ENCODE measurements at places on chromosomes 6 and 20. TPM values are rescaled to one million over a fixed set of nuclear protein-coding genes. Genes with fewer than 3 reads are reported as not detected.

The MICB gene
- 0.26 TPM for total RNA-seq

The HMGCLL1 gene
- total RNA-seq = 0.23 TPM

The RGS17 gene
- 0.34 TPM for total RNA-seq

The PLCB1 gene
- 3.9 TPM for total RNA-seq

The HSPA12B gene
- 8.7 TPM for total RNA-seq

The RSPH4A gene
- not detected for total RNA-seq

The C6orf15 gene
- 10.9 TPM for total RNA-seq

The FLRT3 gene
- 36.6 TPM for total RNA-seq

- no peak overlapping the region for H3K27ac ChIP-seq
- DNase-seq = no peak
- no peaks in the 10 kb centered on the region for H3K36me3 ChIP-seq
- peaks cover 7% of the 10 kb centered on the region for H3K4me1 ChIP-seq
These were observed 276.7 kb downstream of the FARS2 start for GRCh38 chr6:5537967-5538366.

GRCh38 chr6:3296078-3296477 lies 37.3 kb downstream of the PSMG4 start:
- H3K27ac ChIP-seq = no peak overlapping the region
- H3K4me1 ChIP-seq = no peaks in the 10 kb centered on the region
- no peak overlapping the region for H3K4me3 ChIP-seq
- peak; percentile 32 for DNase-seq
- peaks cover 32% of the 10 kb centered on the region for H3K36me3 ChIP-seq

DNA sequence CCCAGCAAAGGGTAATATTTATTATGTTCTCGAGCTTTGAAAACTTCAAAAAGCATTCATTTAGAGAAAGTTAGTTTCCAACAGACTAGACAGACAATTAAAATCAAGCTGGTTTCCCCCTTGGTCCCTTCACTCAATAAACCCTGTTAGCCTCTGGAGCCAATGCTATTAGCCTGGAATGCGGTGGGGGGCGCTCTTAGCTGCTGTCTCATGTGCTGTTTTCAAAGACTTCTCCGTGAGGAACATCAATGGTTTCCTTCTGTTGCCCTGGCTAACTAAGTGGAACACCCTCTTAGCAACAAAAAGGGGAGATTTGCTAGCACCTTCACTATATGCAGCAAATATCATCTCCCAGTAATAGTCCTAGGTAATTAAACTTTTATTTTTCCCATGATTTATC lies 86.4 kb downstream of the LY86 start:
- H3K4me1 ChIP-seq = peaks cover 31% of the 10 kb centered on the region
- DNase-seq = no peak
- no peak overlapping the region for H3K4me3 ChIP-seq

GRCh38 chr20:26208296-26209091 lies 511.8 kb upstream of the ZNF337 start:
- peak overlapping the region; percentile 44 for H3K4me3 ChIP-seq
- H3K36me3 ChIP-seq = no peaks in the 10 kb centered on the region
- no peak overlapping the region for H3K27ac ChIP-seq
- peaks cover 52% of the 10 kb centered on the region for H3K27me3 ChIP-seq
- DNase-seq = no peak

GRCh38 chr6:169862892-169863525 lies 111.6 kb downstream of the ERMARD start:
- H3K36me3 ChIP-seq = no peaks in the 10 kb centered on the region
- H3K4me3 ChIP-seq = no peak overlapping the region
- peak overlapping the region; percentile 60 for H3K27ac ChIP-seq

DNA sequence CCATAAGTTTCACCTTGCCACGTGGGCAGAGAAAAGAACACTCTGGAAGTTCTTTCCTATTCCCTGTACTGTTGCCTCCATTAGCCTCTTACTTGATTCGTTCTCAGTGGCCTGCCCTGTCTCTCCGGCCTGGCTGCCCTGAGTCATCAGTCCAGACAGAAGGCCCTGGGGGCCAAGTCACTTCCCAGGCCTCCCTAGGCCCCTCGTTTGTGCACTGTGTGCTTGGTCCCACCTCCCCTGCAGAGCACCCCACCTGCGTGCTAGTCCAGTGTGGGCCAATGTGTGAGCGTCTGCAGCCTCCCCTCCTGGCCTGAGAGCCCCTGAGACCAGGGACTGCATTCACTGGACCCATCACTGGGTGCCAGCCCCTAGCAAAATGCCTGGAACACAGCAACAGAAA lies 191.2 kb upstream of the RREB1 start:
- H3K36me3 ChIP-seq = no peaks in the 10 kb centered on the region
- H3K4me3 ChIP-seq = no peak overlapping the region
- no peaks in the 10 kb centered on the region for H3K27me3 ChIP-seq
- peaks cover 47% of the 10 kb centered on the region for H3K4me1 ChIP-seq
- H3K27ac ChIP-seq = peak overlapping the region; percentile 79
- DNase-seq = no peak

GRCh38 chr20:40497899-40498691 lies 190.9 kb downstream of the MAFB start:
- H3K4me3 ChIP-seq = no peak overlapping the region
- no peaks in the 10 kb centered on the region for H3K27me3 ChIP-seq
- H3K4me1 ChIP-seq = peaks cover 2% of the 10 kb centered on the region
- H3K27ac ChIP-seq = no peak overlapping the region
- H3K36me3 ChIP-seq = no peaks in the 10 kb centered on the region

DNA sequence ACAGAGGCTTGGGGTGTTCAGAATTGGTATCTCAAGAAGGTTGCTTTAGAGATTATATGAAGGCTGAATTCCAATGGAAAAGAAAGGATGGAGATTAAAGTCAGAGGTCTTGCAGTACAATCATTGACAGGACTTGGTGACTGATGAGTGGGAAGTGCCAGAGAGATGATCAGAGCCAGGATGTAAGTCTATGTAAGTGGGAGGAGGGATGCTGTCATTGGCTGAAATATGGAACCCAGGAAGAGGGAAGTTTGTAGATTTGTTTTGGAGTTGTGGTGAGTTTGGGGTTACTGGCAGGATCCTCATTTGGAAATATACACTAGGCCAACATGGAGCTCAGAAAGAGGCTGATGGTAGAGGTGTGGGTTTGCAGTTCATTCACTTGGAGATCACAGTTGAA lies 23.8 kb upstream of the TNFAIP3 start:
- no peak overlapping the region for H3K27ac ChIP-seq
- DNase-seq = no peak

GRCh38 chr6:81938014-81938856 lies 185.8 kb upstream of the TENT5A start:
- H3K27ac ChIP-seq = peak overlapping the region; percentile 25
- no peak for DNase-seq
- H3K4me3 ChIP-seq = no peak overlapping the region
- H3K27me3 ChIP-seq = no peaks in the 10 kb centered on the region
- peaks cover 25% of the 10 kb centered on the region for H3K4me1 ChIP-seq

- H3K36me3 ChIP-seq = no peaks in the 10 kb centered on the region
- peak overlapping the region; percentile 75 for H3K27ac ChIP-seq
- DNase-seq = peak; percentile 65
- H3K27me3 ChIP-seq = no peaks in the 10 kb centered on the region
- no peak overlapping the region for H3K4me3 ChIP-seq
- peaks cover 58% of the 10 kb centered on the region for H3K4me1 ChIP-seq
These were observed 2.2 kb upstream of the RAET1E start for GRCh38 chr6:149899926-149900619.

DNA sequence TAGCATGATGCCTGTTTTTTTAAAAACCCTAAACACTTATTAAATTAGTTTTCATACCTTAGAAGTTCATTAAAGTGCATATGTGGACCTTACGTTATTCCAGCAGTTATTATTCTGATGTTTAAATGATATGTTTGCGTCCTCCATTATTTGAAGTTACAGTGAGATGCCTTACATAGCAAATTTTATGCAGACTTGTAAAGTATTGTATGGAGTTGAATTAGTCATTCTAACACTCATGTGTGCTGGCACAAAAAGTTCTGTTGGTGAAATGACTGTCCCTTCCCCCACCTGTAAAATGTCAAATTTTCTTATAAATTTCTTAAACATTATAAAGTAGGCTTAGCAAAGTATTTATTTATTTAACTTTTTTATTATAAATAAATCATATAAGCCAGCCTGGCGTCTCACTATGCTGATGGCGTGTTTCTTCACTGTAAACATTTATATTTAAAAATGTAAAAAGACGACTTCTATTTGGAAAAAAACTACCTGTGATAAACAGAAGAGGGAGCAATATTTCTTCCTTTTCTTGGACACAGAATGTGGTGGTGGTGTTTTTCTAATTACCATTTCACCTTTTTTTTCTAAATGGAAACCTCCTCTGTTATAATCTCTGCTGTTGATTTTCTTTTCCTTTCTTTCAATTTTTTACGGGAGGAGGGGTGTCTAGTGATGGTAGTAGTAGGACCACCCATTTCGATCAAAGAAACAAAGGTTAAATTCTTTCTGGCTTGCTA lies 155.4 kb downstream of the RFPL4B start:
- H3K36me3 ChIP-seq = no peaks in the 10 kb centered on the region
- no peaks in the 10 kb centered on the region for H3K4me1 ChIP-seq
- no peak for DNase-seq
- no peaks in the 10 kb centered on the region for H3K27me3 ChIP-seq
- no peak overlapping the region for H3K27ac ChIP-seq
- H3K4me3 ChIP-seq = no peak overlapping the region

DNA sequence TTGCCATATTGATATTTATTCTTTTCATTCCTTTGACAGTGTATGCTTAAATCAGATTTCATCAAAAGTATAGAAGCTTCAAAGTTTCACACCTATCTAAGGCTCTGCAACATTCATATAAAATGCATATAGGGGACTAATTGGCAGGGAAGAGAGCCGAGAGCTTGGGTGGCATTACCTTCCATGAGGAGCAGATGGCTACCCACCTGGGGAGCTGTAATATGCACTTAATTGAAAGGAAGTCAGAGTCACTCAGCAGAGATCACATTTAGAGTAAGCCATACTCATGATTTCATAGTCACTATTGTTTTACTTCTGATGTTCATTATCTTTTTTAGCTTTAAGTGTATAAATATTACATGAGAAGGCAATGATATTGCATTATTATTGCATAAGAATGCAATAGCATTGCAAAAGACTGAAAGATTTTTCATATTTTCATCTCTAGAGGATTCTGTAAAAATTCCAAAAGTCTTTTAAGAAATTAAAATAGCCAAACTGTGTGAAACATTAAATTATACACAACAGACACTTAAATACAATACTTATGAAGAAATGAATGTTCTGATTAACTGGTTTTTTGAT lies 1305.2 kb downstream of the EPHA7 start:
- no peaks in the 10 kb centered on the region for H3K4me1 ChIP-seq
- H3K4me3 ChIP-seq = no peak overlapping the region
- no peaks in the 10 kb centered on the region for H3K27me3 ChIP-seq
- no peaks in the 10 kb centered on the region for H3K36me3 ChIP-seq
- DNase-seq = no peak

DNA sequence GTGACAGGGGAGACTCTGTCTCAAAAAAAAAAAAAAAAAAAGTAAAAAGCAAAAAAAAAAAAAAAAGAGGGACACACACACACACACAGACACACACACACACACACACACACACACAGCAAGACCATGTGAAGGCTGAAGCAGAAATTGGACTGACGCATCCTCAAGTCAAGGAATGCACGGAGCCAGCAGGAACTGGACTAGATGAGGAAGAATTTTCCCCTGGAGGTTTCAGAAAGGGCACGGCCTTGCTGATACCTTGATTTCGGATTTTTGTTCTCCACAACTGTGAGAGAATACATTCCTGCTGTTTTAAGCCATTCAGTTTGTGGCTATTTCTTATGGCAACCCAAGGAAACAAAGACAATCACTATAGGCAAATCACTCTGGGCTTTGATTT lies 176.9 kb upstream of the SALL4 start:
- H3K4me1 ChIP-seq = no peaks in the 10 kb centered on the region
- no peaks in the 10 kb centered on the region for H3K36me3 ChIP-seq
- H3K27ac ChIP-seq = no peak overlapping the region
- no peaks in the 10 kb centered on the region for H3K27me3 ChIP-seq
- no peak overlapping the region for H3K4me3 ChIP-seq

GRCh38 chr6:62707156-62707555 lies 421.1 kb upstream of the KHDRBS2 start:
- no peaks in the 10 kb centered on the region for H3K36me3 ChIP-seq
- H3K27me3 ChIP-seq = no peaks in the 10 kb centered on the region
- DNase-seq = no peak
- no peaks in the 10 kb centered on the region for H3K4me1 ChIP-seq

DNA sequence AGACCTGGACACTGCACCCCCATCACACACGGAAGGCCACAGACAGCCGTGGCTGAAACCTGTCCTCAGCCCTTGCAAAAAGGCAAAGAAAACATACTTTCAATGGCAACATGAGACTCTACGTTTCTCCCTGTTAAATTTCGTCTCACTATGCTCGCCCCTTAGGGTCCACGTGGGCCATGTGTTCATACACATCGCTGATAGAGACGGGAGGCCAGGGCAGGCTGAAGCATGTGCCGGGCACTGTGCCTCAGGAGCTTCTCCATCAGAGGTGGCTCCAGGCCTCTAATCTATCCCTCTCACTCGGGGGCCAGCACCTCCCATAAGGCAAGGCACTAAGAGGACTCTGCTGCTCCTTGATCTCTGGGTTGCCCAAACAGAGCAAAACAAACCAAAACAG lies 17.5 kb downstream of the PXDC1 start:
- H3K4me3 ChIP-seq = no peak overlapping the region
- H3K4me1 ChIP-seq = peaks cover 32% of the 10 kb centered on the region
- DNase-seq = no peak
- no peaks in the 10 kb centered on the region for H3K27me3 ChIP-seq

- H3K4me1 ChIP-seq = no peaks in the 10 kb centered on the region
- no peak overlapping the region for H3K4me3 ChIP-seq
- no peaks in the 10 kb centered on the region for H3K27me3 ChIP-seq
- no peaks in the 10 kb centered on the region for H3K36me3 ChIP-seq
- no peak for DNase-seq
- H3K27ac ChIP-seq = no peak overlapping the region
These were observed 98.1 kb downstream of the MYLK4 start for GRCh38 chr6:2652611-2653010.

DNA sequence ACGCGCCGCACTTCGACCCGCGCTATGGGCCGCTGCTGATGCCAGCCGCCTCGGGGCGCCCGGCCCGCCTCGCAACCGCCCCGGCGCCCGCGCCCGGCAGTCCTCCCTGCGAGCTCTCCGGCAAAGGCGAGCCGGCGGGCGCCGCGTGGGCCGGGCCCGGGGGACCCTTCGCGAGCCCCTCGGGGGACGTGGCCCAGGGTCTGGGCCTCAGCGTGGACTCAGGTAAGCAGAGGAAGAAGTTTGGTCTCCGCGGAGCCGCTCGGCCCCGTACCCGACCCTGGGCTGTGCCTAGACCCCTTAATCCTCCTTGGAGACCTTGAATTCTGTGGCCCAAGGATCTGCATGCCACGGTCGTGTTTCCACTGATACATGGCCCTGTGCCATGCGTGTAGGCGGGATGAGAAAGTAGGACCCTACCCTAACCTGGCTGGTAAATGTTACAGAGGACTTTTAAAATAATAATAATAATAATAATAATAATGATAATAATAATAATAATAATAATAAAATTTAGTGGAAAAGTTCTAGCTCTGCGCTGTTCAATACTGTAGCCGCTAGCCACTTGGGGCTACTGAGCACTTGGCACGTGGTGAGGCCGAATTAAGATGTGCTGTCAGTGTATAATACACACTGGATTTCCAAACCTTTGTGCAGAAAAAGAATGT lies 5.6 kb downstream of the VGLL2 start:
- H3K27ac ChIP-seq = no peak overlapping the region
- no peak for DNase-seq
- no peaks in the 10 kb centered on the region for H3K36me3 ChIP-seq
- H3K4me1 ChIP-seq = peaks cover 19% of the 10 kb centered on the region

GRCh38 chr20:48284837-48285236 lies 499.6 kb upstream of the SULF2 start:
- DNase-seq = no peak
- H3K4me3 ChIP-seq = no peak overlapping the region
- no peak overlapping the region for H3K27ac ChIP-seq
- no peaks in the 10 kb centered on the region for H3K36me3 ChIP-seq

Measured in suprapubic skin (tissue), 4 donors.